ENCODE measurements at places on chromosomes 16 and 17.

DNA sequence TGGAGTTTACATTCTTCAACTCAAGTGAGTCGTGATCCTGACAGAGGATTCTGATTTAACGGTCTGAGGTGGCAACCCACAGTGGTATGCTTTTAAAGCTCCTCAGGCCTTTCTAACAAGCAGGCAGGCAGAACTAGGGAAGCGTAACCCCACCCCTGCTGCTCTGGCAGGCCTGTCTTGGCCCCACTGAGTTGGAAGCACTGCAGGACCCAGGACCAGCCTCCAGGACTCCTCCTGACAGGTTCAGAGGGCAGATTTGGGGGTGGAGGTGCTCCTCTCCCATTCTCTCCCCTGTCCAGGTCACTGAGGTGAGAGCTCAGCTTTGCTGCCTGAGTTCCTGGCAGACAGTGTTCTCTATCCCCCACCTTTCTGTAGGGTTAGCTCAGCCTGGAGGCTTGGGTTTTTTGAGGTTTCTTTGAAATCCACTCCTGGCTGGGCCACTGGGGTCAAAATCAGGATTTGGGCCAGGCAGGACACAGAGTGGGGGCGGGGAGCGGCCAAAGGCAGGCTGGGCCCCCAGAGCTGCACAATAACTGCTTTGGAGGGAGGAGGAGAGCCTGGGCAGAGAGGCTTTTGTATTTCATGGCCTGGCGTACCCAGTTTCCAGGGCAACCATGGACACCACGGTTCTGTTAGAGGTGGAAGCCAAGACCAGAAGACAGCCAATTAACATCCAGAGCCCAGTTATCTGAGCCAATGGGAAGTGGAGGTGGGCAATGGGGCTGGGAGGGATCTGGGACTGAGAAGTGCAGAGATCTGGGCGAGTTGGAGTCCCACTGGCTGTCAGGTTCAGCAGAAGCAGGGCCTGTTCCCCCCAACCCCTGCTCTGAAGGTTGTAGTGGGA, 9.5 kb downstream of the MRPL27 start:
- DNase-seq = no peak

DNA sequence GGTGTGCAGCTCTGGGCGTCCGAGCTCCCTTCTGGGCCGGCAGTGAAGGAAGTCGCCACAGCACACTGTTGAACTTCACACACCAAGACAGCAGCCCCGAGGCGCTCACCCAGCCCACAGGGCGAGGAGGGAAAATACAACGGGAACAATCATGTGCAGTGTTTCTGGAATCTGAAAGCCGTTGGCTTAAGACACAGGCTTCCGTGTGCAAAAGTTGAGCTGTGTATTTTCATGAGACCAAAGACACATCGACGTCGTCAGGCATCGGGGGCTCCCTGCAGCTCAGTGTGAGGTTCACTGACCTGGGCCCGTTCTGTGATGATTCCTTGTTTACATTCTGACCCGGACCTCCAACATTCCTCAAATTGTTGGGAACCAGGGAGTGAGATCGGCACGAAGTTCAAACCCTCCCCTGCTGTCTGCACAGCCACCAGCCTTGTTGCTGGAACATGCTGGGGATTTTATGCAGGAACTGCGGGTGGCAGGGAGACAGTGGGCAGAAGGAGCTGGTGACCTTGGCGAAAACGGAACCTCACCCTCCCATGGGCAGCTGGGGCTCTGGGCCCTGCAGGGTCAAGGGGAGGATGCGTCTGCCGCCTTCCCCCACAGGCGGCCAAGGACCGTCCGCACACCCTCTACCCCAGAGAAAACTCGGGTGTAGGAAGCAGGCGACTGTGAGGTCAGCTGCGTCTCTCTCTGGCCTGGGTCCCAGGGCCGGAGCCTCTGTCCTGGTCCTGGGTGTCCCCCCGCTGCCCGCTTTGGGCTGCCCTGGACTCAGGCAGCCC, 72.2 kb downstream of the METRNL start:
- DNase-seq = no peak

- DNase-seq = no peak
Measured at GRCh38 chr17:76957678-76958464, 89.7 kb downstream of the MGAT5B start.

GRCh38 chr17:64401941-64402340, 11.3 kb upstream of the PECAM1 start:
- DNase-seq = no peak

- no peak for DNase-seq
Measured at GRCh38 chr16:75110637-75111513, 5.7 kb downstream of the LDHD start.

- DNase-seq = no peak
Measured at GRCh38 chr16:23876256-23876896, 40.6 kb downstream of the PRKCB start.

DNA sequence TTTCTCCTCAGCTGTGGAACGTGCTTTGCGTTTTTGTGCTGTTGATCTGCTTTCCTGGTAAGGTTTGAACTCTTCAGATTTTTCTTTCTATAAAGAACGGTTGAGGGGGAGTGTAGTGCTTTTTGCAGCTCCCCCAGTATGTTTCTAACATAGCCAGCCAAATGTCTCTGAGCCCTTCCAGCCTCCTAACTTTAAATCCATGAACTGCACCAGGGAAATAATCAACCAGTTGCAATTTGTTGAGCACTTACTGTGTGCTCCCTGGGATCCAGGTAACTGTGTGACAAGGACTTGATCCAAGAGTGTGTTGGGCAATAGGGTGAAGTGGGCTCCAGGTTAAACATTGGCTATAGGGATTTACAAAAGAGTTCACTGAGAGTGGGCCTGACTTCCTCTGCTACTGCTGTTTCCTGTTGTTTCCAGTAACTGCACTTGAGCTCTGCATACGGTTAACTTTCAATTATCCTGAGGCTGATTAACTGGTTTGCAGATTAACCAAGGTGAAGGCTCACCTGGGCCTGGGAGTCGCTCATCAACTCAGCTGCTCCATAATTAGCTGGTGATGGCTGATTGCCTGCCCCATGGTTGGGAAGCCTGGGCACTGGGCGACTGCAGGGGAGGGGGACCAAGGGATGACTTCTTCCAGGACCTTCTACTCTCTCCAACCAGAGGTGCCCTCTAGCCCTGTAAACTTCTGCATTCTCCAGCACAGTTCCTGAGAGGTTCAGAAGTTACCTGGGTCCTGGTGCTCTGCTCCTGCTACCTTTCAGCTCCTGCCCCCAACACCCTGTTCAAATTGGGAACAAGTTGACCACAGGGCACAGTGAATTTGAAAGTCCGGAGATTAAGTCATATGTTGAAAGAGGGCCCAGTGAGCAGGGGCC, 19.5 kb downstream of the HLF start:
- no peak for DNase-seq

- no peak for DNase-seq
Measured at GRCh38 chr16:84911486-84912216, 91.9 kb downstream of the CRISPLD2 start.

- DNase-seq = no peak
Measured at GRCh38 chr16:50025537-50025931, 509 bp downstream of the CNEP1R1 start.

- no peak for DNase-seq
Measured at GRCh38 chr17:78726513-78726912, 55.6 kb downstream of the CYTH1 start.

Measured in epithelial cell of prostate (primary cell).